RPMI7951 (cell line): ENCODE measurements at places on chromosomes 2 and 18. TPM values are rescaled to one million over a fixed set of nuclear protein-coding genes. Genes with fewer than 3 reads are reported as not detected.

Gene ERFE
- 0.10 and 1.8 TPM in 2 replicates for total RNA-seq

Gene DNPEP
- 80.4 and 101 TPM in 2 replicates for total RNA-seq

Gene TMEM163
- 10.3 and 10.7 TPM in 2 replicates for total RNA-seq

Gene TMEM198
- total RNA-seq = 2.3 and 2.6 TPM in 2 replicates

Gene CCDC148
- 1.4 TPM in 2 replicates for total RNA-seq

Gene DYNAP
- total RNA-seq = not detected in 2 replicates
